A375 (cell line): ENCODE measurements at places on chromosomes 5 and 9. TPM values are rescaled to one million over a fixed set of nuclear protein-coding genes. Genes with fewer than 3 reads are reported as not detected.

APC gene
- 26.7 and 26.9 TPM in 2 replicates for total RNA-seq

GRM6 gene
- not detected in 2 replicates for total RNA-seq

TRAF2 gene
- 17.4 and 23.1 TPM in 2 replicates for total RNA-seq

SLC6A7 gene
- not detected in 2 replicates for total RNA-seq

FOXD4L6 gene
- 0.05 TPM in 1 of 2 replicates, not detected in the other for total RNA-seq

HEMGN gene
- not detected in 2 replicates for total RNA-seq

TTC23L gene
- not detected in 2 replicates for total RNA-seq
